Motor neuron (in vitro differentiated cells): ENCODE measurements at places on chromosomes 4 and X. TPM values are rescaled to one million over a fixed set of nuclear protein-coding genes. Genes with fewer than 3 reads are reported as not detected.

Gene FGF5
- total RNA-seq: 0.42 and 0.55 TPM in 2 replicates

Gene TEX13B
- total RNA-seq: not detected in 2 replicates

Gene PPID
- 39.4 and 44.3 TPM in 2 replicates for total RNA-seq

Gene GPR34
- total RNA-seq: 1.9 and 2.7 TPM in 2 replicates

DNA sequence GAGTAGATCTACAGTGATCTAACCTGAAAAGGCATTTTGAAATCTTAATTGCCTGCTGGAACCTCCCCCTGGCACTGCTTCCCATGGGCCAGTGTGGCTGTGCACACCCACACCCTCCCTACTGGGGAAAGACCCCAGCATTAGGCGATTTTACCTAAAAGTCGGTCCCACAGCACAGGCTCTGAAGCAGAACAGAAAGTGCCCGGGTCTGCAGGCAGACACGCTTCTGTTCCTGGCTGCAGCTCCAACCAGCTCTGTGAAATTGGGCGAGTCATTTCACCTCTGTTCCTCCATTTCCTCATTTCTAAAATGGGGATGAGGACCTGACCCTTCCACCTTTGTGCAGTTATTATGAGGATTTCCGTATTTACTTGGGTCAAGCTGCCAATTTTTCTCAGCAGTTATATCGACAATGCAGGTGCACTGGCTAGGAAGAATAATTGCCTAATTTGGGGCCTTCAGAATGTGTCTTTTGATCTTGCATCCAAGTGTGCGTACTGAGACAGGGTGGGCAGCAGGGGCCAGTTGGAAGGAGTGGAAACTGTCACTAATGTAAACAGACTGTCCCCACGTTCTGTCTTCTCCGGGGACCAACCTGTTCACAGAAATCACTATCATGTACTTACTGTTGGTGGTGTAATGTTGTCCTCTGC, 7.1 kb downstream of the KLF3 start:
- ATAC-seq: no peak

DNA sequence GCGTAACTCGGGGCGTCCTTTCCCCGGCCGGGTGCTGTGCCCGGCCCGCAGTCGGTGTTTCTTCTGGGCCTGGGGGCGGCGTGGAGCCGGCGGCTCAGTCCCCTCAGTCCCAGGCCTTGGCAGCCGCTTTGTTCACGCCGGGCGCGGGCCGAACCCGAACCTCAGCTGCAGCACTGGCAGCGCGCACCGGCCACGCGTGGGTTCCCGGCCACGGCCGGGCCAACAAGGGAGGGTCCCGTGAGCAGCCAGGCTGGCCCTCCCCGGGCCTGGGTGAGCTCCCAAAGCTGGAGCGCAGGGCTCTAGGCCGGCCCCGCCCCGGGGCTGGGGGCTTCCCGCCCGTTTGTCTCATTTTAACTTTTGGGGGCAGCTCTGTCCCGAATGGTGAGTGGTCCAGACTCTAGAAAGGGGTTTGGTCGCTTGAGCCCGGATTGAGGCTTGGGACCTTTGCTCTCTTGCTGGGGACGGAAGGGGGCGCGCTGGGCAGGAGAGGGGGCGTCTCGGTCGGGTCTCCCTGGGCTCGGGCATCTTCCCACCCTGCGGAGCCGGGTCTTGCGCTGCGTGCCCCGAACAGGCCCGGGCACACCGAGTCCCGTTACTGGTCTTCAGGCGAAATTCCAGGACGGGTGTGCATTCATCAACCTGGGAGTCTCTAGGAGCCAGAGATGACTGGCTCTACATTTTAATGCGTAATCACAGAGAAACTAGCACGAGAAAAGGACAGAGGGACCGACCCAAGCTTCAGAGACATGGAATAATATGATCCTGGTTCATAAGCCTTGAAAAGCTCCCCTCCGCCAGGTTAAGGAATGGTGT, 177.1 kb downstream of the CBR4 start:
- peak; percentile 45 for ATAC-seq

DNA sequence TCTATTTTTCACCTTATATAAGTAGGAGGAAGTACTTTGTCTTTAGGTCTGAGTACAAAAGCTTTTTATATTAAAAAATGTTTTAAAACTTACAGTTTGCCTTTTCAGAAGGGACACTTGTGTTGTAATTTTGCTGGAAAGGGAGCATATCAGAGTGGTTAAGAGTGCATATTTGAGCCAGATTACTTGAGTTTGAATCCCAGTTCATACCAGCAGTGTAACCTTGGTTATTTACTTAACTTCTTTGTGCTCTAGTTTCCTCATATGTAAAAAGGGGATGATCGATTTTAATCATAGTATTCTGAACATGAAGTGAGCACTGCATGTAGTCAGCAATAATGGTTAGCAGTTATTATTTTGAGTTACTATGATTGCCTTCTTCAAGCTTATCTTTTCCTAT, 78.3 kb upstream of the SLC4A4 start:
- ATAC-seq: no peak

DNA sequence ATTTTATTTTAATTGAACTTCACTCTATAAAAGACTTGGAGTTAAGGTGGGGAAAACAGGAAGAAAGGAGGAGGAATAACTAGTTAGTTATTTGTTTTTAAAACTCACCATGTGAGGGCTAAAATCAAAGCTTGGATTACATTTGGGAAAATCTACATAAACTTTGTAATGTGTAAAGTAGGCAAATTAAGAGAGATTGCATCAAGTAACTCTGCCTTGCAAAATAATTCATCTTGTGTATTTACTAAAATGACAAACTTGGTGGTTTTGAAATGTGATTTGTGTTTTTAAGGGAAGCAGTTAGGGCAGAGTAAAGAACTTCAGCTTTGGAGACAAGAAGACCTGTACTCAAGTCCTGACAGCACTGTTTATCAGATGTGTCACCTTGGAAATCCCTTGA, 43.3 kb upstream of the RASSF6 start:
- no peak for ATAC-seq

GRCh38 chr4:41541687-41542094, 3.7 kb downstream of the LIMCH1 start:
- ATAC-seq: no peak

DNA sequence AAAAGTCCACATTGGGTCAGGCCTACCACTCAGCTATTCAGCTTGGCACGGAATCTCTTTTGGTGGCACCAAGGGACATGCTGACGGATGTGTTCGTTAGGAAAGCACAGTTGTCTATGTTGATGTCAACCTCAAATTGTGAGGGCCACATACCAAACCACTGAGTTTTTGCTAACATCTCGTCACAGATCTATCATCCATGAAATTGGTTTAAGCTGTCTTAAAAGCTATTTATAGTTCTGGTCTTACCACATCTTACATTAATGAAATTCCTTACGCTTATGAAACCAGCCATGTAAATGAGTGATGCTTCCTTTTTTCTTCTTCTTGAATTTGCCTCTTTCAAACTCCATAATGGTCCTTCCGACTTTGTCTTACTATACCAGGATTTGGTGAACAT, 101.5 kb downstream of the MGST2 start:
- ATAC-seq: peak; percentile 54

DNA sequence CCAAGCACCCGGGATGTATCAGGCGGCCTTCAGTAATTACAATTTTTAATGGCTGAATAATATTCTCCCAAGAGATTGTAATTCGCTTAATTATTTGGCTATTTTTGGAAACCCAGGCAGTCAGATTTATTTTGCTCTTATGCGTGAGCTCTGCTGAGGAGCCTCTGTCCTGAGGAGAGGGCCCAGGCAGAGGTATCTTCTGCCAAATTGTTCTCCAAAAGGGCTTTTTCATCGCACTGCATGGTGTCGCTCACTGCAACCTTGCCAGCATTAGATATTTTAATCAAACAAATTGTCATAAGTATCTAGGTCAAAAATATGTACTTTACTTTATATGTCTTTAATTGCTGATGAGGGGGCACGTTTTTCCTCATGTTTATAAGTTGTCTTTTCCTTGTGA, 5.8 kb downstream of the ATP2B3 start:
- ATAC-seq: no peak

DNA sequence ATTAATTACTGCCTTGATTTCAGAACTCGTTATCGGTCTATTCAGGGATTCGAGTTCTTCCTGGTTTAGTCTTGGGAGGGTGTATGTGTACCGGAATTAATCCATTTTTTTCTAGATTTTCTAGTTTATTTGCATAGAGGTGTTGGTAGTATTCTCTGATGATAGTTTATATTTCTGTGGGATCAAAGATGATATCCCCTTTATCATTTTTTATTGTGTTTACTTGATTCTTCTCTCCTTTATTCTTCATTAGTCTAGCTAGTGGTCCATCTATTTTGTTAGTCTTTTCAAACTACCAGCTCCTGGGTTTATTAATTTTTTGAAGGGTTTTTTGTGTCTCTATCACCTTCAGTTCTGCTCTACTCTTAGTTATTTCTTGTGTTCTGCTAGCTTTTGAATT, 32.1 kb downstream of the CDX4 start:
- ATAC-seq: no peak

DNA sequence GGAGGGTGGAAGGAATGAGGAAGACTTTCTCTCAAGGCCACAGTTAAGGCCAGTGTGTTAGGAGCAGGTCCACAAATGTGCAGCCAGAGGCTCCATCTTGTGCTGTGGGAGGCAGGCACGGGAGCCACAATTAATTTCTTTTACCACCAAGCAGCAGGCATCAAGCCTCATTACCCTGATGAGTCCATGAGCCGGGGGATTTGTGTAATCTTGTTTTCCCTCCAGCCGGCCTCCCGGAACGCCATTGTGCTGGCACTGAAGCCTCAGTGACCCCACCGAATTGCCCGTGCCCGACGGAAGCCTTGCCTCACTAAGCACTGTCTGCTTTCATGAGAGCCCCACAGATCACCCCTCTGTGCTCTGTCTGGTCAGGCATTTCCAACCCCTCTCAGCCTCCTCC, 154.7 kb upstream of the STX18 start:
- ATAC-seq: peak; percentile 44
